ENCODE measurements at places on chromosomes 6 and 20.

DNA sequence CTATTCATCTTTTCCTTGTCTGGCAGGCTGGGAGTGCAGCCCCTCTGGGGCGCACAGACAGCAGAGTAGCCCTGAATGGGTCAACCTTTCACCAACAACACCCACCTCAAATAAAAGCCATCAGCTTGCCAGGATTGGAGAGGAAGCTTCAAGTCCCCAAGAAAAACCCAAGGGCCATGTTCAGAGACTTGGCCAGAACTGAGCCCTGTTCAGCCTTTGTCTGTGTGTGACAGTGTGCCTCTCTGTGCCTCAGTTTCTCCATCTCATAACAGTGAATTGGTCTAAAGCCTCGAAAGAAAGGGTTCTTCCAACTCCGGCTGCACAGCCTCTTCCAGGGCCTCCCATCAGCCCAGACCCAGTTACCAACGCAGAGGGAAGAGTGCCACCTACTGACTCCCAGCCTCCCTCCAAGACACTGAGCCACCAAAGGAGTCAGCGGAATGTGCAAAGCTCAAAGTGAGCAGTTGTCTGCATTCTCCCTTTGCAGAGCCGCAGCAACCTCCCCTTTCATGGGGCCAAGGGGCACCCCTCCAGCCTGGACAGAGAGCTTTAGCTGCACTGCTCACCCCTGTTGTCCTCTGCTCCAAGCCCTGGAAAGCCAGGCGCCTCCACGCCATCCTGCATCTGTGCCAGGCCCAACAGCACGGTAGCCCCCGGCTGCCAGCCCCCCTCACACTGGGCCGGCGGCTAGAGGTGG lies 82.7 kb upstream of the TOP1 start:
- peak; percentile 99 for ATAC-seq

DNA sequence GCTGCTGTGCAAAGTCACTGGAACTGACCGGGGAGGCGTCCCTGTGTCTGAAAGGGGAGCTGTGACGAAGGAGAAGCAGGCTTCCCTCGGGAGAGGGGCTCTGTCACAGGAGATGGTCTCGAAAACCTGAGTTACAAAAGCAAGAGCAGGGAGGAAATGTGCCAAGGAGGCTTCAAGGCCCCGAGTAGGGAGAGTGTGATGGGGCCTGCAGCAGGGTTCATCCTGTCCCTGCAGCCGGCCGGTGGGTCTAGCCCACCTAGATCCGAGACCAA lies 16.7 kb downstream of the DYNLT1 start:
- ATAC-seq: no peak

DNA sequence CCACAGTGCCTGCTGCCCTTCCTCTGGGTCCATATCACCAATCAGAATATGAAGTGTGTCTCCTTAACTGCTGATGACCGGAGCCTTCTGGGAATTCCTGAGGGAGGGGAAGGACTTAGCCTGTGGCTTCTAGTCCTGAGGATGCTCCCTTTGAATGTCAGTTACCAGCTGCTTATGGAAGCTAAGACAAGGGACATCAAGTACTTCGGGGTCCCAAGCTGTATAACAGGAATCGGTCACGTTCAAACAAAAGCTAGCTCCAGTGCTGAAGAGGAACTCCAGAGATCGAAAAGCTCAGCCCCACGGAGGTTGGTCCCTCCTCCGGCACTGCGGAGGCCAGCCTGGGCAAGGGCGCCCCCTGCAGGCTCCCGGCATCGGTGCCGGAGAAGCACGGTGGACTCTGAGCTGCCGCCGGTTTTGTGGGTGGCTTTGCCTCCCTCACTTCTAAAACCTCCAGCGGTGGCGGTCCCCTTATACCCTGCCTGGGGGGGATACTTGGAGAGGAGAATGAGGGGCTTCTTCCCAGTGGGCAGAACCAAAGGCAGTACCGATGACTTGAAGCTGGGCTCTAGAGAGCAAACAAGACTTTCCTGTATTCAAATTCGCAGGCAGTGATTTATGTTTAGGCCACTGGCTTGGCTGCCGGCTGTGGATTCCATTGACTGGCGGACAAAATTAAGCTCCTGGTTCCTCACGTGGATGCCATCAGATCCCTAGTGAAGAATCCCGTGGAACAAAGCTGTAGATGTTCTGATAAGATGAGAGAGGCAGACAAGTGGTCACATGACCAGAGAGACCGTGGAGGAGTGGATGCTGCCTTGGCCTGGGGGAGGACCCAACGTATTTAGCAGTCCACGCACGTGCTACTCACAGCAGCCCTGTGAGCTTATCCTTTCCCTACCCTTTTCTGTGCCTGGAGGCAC lies 16.2 kb upstream of the UBR2 start:
- ATAC-seq: peak; percentile 94

GRCh38 chr6:53654745-53655240 lies 10.8 kb downstream of the KLHL31 start:
- ATAC-seq: no peak

GRCh38 chr6:66896415-66896814 lies 1189.4 kb upstream of the EYS start:
- no peak for ATAC-seq

DNA sequence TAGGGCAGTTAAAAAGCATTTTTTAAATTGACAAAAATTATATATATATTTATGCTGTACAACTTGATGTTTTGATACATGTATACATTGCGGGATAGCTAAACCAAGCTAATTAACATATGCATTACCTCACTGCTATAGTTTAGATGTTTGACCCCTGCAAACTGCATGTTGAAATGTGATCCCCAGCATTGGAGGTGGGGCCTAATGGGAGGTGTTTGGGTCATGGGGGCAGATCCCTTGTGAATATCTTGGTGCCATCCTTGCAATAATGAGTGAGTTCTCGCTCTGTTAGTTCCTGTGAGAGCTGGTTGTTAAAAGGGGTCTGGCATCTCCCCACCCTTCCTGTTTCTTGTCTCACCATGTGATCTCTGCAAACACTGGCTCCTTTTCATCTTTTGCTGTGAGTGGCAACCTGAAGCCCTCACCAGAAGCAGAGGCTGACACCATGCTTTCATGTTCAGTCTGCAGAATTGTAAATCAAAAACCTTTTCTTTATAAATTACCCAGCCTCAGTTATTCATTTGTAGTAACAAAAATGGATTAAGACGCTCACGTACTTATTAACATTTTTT lies 111.8 kb downstream of the MCHR2 start:
- ATAC-seq: peak; percentile 39

DNA sequence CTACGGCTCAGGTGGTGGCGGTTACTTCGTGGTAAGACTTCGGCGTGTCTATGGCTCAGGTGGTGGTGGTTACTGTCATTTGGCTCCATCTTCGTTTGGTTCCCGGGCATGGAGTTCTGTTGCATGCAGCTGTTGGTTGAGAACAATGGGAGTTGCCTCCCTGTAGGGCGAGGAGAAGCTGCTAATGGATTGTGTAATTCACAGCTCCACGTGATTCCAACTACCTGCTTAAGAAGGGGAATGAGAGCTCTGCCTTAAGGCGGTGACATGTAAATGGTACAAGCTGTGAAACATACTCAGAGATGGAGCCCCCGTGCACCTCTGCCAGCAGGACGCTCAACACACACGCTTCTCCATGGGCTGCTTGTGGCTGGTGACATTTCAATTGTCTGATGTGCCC lies 12.4 kb upstream of the DACT2 start:
- peak; percentile 46 for ATAC-seq

- ATAC-seq: no peak
These were observed 40.5 kb downstream of the ADGRB3 start for GRCh38 chr6:68675548-68675947.

GRCh38 chr20:62793757-62794006 lies 2.6 kb upstream of the MRGBP start:
- no peak for ATAC-seq

DNA sequence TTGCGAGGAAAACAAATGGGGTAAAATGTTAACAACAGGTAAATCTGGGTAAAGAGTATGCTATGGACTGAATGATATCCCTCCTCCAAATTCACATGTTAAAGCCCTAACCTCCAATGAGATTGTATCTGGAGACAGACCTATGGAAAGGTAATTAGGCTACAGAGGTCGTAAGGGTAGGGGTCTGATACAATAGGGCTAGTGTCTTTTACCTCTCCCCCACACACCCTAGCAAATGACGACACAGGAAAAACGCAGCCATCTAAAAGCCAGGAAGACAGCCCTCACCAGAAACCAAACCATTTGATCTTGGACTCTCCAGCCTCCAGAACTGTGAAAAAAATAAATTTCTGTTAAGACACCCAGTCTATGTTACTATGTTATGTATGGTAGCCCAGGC lies 20.6 kb upstream of the FBXO9 start:
- no peak for ATAC-seq

GRCh38 chr20:50891138-50891537 lies 40.1 kb downstream of the ADNP start:
- no peak for ATAC-seq

- no peak for ATAC-seq
These were observed 110.9 kb upstream of the JAG1 start for GRCh38 chr20:10784554-10785183.

DNA sequence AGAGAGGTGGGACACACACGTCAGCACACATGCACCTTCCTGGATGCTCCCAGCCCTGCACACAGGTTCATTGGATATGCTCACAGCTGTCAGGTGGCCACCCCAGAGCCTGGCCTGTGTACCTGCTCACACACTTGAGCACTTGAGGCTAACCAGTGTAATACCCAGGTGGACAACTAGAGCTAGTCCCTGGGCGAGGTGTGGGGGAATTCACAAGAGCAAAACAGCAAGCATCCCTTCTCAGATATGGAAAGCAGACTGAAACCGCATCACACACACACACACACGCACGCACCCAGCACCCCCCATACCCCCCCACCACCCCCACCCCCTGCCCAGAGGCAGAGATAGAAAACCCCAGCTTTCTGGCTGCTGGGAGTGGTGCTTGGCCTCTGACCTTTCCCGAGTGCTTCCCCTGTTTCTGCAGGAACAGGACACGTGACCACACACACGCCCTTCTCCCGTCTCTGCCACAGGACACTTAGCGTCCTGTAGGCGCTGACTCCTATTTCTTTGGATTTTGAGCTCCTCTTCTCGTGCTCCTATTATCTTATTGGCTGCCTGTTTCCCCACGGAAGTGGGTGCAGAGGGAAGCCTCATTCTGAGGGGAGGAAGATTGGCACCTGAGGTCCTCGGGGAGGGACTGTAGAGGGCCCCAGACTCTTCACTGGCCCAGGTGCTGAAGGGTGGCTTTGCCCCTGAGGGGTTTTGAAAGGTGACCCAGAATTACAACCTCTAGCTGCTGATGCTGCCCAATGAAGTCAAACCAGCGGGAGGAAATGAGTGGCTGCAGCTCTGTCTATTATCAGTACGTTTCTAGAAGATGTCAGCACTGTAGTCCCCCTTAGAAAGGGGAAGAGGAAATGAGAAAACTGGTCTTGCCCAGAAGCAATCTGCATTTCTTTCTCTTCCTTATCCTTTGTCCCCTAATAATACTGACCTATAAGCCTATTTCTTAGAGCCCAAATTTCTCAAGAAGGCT lies 65.8 kb downstream of the SYTL3 start:
- ATAC-seq: no peak

GRCh38 chr6:84568971-84569370 lies 195.4 kb downstream of the TBX18 start:
- ATAC-seq: peak; percentile 65

- ATAC-seq: no peak
These were observed 877.3 kb upstream of the MAP3K7 start for GRCh38 chr6:91464201-91464600.

GRCh38 chr20:53513489-53514298 lies 79.9 kb downstream of the ZNF217 start:
- peak; percentile 86 for ATAC-seq
